ENCODE measurements at places on chromosomes 7 and 10.

DNA sequence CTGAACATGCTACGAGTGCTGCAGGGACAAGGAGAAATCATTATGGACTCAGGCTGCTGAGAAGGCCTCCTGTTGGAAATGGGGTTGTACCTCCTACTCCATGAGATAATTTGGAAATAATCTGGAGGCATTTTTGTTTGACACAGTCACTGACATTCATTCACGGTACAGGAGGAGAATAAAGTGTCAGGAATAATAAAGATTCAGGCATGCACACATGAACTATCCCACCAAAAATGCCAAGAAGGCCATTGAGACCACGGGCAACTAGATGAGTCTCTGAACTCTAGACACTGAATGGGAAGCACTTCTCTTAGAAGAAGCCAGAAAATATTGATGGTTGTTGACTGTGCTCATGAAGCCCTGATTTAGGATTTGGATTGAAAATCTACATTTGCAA lies 220.9 kb upstream of the HABP2 start:
- no peak for DNase-seq

DNA sequence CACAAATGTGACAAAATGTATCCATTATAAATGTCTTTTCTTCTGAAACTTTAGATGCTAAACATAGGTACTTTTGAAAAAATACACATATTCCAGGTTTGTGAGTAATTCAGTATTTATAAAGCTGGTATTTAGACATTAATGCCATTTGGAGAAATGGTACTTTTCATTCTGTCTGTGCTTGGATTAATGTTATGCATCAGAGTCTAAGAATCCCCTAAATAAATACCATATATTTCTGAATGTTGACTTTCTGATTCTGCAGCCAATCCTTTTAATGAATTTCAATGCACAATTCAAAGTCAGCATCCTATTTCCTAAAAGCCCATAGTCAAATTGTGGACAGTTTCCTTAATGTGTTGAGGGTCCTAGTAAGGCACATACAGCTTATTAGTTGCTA lies 145.0 kb downstream of the DKK1 start:
- DNase-seq = no peak

DNA sequence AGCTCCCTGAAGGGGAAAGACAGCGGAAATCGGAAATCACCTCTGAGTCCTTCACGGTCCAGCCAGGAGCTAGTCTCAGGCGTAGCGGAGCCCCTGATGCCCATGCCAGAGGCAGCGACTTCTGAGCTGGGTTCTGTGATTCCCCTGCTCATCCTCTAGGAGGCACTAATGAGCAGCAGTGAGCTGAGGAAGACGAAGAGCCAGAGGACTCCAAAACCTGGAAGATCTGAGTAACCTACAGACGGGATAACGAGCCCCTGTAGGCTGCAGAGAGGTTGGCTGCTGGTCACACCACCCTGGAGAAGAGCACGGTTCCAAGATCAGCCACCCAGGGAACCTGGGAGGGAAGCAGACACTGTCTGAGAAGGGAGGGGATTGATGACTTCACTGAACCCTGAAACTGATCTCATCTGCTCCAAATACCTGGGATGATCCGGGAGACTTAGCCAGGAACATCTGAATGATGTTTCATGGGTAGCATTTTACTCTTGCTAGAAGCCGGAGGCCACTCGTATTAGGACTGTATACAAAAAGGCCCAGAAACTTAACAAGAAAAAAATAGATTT lies 304.1 kb downstream of the PAXIP1 start:
- no peak for DNase-seq

DNA sequence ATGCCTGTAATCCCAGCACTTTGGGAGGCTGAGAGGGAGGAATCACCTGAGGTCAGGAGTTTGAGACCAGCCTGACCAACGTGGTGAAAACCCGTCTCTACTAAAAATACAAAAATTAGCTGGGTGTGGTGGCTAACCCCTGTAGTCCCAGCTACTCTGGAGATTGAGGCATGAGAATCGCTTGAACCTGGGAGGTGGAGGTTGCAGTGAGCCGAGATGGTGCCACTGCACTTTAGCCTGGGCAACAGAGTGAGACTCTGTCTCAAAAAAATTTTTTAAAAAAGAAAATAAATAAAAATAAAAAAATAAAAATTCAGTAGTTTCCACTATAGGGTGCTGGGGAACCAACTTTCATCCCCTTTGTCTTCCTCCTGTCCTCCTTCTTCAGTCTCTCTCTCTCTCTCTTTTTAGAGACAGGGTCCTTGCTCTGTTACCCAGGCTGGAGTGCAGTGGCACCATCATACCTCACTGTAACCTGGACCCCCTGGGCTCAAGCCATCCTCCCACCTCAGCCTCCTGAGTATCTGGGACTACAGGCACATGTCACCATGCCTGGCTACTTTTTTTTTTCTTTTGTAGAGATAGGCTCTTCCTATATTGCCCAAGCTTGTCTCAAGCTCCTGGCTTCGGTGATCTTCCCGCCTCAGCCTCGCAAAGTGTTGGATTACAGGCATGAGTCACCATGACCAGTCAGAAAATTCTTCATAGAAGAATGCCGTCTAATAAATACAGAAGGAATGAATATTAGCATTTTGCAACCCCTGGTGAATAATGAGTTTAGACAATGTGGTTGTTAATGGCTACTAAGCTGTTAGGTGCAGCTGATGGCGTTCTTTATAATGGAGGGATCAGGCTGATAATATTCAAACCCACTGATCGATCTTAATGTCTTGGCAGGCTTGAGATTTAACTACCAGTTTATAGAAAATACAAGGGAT lies 20.6 kb downstream of the RBM20 start:
- DNase-seq = peak; percentile 82

DNA sequence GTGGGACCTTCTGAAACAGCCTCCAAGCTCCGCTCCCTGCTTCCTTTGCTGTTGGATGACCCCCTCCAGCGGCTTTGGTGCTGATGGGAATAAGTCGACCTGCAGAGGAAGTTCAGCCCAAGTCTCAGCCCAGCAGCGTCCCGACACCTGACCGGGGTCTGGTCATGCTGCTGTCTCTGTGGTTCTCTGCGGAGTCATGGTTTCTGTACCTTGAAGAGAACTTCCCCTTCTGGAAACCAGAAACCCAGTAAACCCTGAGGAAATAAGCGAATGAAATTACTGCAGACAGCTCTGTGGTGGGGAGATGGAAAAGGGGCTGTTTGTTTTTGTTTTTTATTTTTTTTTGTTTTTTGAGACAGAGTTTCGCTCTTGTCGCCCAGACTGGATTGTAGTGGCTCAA lies 18.3 kb upstream of the ZNF12 start:
- DNase-seq = no peak

DNA sequence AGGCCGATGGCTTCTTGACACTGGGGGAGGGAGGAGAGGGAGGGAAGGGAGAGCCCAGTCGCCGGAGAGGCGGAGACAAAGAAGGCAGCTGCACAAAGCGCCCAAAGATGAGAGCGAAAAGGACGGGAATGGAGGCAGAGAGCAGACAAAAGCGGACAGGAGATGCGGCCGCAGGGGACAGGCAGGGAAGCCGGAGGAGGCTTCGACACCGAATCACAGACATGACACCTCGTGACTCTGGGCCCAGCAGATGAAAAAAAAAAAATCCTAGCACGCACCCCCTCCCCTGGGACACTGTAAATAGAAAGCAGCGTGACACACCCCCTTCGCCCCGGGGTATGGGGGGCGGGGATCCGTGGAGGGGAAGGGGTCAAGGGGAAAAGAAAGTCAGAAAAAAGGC lies 976 bp downstream of the NAT16 start:
- no peak for DNase-seq

DNA sequence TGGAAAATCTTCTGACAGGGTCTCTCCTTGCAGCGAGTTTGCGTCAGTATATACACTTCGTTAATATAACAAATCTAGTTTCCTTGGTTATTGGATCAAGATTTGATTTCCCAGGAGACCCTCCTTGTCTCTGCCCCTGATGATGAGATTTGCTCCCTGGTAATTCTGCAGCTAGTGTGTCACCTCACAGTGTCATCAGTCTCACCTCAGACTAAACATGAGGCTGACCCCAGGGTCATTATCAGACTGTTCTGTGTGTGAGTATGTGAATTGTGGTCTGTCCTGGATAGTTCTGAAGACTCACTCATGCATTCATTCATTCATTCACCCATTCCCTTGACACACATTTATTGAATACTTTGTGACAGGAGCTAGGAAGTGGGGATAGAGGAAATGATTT lies 138.4 kb upstream of the CTTNBP2 start:
- DNase-seq = no peak

DNA sequence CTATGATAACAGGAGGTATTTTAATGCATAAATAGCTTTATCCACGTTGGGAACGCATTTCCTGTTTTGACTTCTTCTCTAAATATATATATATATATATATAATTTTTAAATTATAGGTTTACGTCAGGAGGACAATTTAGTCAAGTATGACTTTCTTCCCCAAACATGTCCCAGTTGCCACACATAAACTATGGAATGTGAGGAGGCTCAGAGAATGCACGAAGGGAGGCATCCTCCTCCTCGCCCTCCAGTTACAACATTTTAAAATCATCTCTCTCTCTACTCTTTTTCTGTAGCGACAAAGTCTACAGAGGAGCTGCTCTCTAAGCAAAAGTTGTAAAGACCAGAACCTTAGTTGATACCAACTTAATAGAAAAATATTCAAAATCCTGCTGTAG lies 106.9 kb upstream of the LYZL1 start:
- no peak for DNase-seq

DNA sequence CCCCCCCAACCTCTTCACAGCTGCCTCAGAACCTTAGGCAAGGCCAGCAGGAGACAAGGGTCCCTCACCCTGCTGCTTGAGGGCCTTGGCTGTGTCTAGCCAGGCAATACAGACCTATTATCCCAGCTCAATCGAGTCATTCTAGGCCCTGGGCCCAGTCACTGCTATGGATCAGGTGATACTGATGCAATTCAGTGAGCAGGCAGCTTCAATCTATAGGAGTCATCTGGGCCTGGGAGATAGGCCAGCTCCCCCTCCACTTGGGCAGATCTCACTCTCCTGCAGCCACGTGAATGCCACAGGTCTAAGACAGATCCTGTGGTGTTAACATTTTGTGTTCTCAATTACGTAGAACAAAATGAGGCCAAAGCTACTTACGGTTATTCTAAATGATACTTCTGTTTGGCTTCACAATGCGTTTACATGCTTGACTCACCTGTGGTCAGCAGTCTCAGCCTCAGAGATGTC lies 68.0 kb upstream of the LRRC4 start:
- DNase-seq = no peak

DNA sequence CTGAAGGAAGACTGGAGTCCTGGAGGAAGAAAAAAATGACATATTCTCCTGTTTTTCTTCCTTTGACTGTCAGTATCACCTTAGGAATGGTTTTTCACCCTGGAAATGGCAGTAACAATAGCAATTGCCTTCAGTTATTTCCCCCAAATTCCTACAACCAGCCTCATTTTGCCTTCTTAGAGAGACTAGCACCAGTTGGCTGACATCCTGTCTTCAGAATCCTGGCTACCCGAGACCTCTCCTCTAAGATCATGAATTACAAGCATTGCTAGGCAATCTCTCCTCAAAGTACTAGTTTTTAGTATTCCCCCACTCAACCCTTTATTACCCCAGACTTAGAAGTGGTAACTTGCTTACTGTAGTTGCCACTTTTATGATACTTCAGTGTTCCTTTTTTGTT lies 53.4 kb downstream of the TAS2R16 start:
- DNase-seq = no peak

DNA sequence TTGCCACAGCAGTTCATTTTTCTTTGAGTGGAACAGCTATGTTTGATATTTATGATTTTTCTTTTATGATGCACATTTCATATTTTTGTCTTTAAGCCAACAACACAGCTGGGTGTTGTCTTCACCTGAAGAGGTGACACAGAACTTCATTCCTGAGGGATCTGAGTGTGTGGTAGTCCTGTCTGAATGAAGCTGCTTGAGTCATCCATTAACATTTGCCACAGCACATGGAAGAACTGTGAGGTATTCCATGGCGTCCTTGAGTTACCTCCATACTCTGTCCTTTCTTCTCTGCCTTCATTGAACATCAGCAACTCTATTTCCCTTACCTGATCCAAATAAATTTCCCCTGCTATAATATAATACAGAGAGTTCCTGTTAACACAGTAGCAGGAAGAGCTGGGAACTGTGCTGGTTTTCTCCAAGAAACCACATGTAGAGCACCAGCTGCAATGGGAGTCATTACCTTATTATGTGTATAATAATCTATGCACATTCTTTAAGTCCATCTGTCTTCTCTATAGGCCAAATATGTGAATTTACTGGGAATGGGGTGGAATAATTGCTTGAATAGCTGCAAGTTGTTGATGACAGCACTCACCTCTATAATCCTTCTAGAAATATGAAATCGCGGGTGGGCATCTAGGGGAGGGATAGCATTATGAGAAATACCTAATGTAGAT lies 72.4 kb upstream of the TAC1 start:
- no peak for DNase-seq

DNA sequence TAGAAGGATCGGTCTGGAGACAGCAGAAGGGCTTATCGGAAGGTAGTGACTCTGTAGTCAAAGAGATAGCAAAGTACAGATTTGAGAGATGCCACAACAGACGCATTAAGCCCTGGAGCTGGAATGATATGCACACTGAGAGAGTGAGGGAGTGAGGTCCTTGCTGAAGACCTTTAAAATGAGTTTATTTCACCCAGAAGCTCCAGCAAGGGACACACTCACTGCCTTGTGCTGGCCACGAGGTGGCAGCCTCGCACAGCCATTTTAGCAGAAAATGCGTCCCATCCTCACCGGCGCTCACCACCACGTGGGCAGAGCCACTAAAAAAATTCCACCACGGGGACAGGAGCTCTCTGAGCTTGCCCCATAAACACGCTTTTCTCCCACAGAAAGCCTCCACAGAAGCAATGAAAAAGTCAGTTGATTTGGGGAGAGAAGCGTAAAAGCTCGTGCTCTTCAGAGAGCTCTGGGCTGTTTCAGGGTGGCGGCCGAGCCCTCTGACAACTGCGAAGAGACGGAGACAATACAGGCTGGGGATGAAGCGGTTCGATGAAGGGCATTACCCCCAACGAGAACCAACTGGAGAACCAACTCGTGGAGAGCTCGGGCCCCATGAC lies 163.0 kb upstream of the KLF14 start:
- no peak for DNase-seq

- DNase-seq = peak; percentile 73
Observed at GRCh38 chr7:28988810-28989209, 30.7 kb upstream of the TRIL start.

DNA sequence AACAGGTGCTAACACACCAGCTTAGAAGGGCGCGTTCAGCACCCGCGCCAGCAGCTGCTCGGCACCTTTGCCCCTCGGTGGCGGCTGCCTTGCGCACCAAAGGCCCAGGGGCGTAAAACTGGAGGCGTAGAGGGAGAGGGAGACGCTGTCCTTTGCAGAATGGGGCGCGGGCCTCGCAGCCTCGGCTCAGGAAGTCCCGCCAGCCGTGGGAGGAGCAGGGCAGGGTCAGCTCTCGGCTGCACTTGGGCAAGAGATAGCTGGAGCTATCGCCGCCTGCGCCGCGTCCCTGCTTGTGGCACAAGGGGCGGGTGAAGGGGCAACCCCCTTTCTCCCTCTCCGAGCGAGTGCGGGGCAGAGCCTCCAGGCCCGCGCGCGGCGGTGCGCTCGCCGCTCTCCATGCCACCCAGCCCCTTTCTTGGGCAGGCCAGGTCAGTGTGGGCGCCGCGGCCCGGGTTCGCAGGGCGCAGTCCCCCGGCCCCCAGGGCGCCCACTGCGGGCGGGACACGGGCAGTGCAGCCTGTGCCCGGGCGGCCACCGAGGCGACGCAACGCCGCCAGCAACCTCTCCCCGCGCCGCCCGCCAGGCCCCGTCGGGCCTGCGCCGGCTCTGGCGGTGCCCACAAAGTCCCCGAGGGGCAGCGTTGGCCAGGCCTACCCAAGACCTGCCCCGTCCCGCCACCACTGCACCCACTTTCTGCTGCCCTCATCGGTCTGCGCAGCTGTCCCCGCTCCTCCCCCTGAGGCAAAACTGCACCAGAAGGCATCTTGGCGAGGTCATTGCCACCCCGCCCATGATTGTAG lies 4.1 kb downstream of the NEUROD6 start:
- DNase-seq = no peak

Data from RWPE1 (cell line).